CD4-positive, alpha-beta T cell treated with Interleukin-12 subunit alpha and Interleukin-12 subunit beta, for 1 hour (primary cell): ENCODE measurements at places on chromosomes 2 and 18.

- no peak for DNase-seq
Observed at GRCh38 chr2:151978709-151979108, 120.1 kb downstream of the CACNB4 start.

- DNase-seq: peak; percentile 25
Observed at GRCh38 chr2:224894356-224894755, 147.9 kb downstream of the DOCK10 start.

- no peak for DNase-seq
Observed at GRCh38 chr2:38533180-38533579, 69.5 kb downstream of the HNRNPLL start.

- no peak for DNase-seq
Observed at GRCh38 chr2:199910338-199911051, 598 bp upstream of the C2orf69 start.

- no peak for DNase-seq
Observed at GRCh38 chr2:3319745-3320566, 57.7 kb downstream of the EIPR1 start.

DNA sequence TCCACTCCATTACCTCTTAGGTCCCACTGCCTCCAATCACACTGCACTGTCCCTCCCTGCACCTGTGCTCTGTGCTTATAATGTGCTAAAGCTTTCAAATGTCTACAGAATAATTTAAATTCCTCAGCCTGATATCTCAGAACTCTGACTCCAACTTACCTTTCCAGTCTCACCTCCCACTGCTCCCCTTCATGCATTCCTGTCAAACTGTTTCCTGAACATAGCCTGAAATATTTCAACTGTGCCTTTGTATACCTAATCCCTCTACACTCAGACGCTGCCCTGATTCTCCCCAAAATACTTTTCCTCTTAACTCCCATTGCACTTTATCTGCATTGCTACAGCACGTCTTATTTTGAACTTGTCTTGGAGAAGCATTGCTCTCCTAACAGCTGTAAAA, 40.5 kb downstream of the CHMP3 start:
- no peak for DNase-seq

DNA sequence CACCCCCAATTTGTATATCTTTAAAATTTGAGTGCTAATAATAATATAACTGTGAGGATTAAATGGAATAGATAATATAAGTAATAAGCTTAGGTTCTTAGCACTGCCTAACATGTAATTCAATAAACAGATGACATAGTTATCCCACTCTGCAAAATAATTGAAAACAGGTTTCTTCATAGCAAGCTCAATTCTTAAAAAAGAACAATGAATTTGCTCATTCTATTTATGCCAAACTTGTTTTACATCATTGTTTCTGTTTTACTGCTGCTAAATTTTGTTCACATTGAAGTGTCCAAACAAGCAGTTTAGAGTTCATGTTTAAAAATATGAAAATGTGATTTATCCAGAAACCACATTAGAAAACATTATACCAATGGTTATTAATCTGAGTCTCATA, 217.0 kb downstream of the MBD5 start:
- DNase-seq: no peak

DNA sequence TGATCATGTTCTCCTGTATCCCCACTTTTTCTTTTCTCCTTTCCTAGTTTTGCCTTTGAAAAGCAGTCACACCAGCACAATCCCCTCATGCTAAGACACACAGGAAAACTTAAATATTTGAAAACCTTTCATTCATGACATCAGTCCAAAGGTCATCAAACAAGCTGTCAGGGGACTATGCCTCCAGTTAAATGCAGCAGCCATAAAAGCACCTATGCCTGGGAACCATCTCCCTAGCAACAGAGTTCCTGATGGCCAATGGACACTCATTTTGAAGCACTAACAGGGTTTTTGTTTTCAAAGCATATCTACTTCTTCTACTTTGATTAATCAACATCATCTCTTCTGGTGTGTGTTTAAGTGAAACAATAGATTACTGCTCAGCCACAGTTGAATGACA, 286.4 kb upstream of the PARD3B start:
- DNase-seq: no peak
